ENCODE measurements at places on chromosomes 7 and 10. TPM values are rescaled to one million over a fixed set of nuclear protein-coding genes. Genes with fewer than 3 reads are reported as not detected.

Gene NUTM2A
- 3.7 TPM for total RNA-seq

Gene CFTR
- total RNA-seq = not detected

Gene CEP55
- 30.7 TPM for total RNA-seq

Gene EVX1
- total RNA-seq = 0.80 TPM

Gene MKRN1
- total RNA-seq = 69.3 TPM

Gene FAM53B
- 41.3 TPM for total RNA-seq

Gene HECW1
- total RNA-seq = 3.6 TPM

Gene ARHGEF35
- total RNA-seq = 1.2 TPM

Gene NPFFR1
- total RNA-seq = not detected

Gene POLR2J2
- 5.8 TPM for total RNA-seq

Gene ADK
- total RNA-seq = 35.6 TPM

Gene ZPBP
- total RNA-seq = not detected

Gene CDHR1
- 19.8 TPM for total RNA-seq

Gene WDFY4
- total RNA-seq = not detected

Gene FAM107B
- 45.9 TPM for total RNA-seq

Gene PNLIP
- not detected for total RNA-seq

Gene TEX36
- total RNA-seq = not detected

Gene FAM20C
- total RNA-seq = 22.7 TPM
